ENCODE measurements at places on chromosomes 5 and 9.

DNA sequence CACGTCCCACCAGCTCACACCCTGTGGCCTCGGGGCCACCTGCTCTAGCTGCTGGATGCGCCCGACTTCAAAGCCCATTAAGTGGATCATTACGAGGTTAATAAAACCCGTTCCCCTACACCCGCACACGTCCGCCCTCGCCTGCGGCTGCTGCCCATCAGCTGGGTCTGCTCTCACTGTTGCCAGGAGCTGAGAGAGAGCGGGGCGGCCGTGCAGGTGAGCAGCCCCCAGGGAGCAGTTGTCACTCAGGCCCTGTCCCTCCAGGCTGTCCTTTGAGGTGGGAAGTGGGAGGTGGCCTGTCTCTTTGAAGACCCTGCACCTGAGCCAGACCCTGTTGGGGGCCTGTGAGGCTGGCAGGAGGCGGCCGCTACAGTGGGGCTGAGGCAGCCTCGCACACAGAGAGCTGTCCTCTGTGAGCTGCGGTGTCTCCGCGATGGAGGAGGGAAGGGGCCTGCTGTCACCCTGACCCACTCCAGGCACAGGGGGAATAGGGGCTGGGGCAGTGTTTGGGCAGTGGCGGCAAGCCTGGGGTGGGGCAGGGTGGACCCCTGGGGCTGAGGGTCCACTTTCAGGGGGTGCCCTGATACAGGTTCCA lies 12.8 kb upstream of the UNC5A start:
- no peak for DNase-seq

GRCh38 chr9:116417464-116417863 lies 263.9 kb downstream of the PAPPA start:
- DNase-seq: no peak

GRCh38 chr9:101201630-101202029 lies 173.1 kb downstream of the PLPPR1 start:
- DNase-seq: no peak

- no peak for DNase-seq
Observed at GRCh38 chr9:136745389-136746154, 2.8 kb downstream of the LCN6 start.

GRCh38 chr5:118257066-118257465 lies 731.3 kb downstream of the DTWD2 start:
- DNase-seq: no peak

DNA sequence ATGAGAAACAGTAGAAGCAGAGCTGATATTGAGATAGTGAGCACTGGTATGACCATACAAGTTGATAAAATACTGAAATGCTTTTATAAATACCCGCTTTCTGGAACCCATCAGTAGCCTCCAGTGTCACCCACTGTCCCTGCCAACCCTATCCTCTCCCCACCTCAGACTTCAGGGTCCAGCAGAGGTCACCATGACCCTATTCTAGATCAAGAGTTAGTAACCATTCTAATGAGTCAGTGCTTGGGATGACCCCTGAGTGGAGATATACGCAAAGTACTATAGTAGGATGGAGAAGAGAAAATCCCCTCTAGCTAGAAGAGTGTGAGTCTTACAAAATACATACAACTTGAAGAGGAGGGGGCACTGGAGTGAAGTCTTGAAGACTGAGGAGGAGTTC lies 297.9 kb upstream of the BRINP1 start:
- no peak for DNase-seq

DNA sequence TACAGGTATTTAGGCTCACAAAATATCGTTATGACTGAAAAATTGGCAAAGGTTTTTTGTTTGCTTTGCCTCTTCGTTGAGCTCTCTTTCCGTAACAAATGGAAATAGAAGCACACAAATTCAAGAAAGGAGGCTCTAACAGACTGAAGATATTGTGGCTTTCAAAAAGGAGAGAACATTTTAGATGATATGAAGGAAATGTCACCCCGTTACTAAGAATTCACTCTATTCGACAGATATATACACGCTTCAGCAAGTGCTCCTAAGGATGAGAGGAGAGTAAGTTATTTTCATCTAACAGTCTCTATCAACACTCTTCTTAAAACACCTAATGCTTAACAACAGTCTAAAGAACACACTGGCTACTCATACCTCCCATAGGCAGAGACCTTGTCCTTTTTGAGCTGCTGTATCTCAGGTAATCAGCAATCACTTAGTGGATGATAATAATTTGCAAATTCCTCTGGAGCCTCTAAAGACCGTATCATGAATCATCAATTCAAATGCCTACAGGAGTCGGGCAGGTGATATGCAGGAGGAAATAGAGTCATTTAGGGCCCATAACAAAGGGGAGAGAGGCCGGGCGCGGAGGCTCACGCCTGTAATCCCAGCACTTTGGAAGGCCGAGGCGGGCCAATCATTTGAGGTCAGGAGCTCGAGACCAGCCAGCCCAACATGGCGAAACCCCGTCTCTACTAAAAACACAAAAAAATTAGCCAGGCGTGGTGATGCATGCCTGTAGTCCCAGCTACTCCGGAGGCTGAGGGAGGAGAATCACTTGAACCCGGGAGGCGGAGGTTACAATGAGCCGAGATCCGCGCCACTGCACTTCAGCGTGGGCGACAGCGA lies 1.4 kb upstream of the HSDL2 start:
- no peak for DNase-seq

DNA sequence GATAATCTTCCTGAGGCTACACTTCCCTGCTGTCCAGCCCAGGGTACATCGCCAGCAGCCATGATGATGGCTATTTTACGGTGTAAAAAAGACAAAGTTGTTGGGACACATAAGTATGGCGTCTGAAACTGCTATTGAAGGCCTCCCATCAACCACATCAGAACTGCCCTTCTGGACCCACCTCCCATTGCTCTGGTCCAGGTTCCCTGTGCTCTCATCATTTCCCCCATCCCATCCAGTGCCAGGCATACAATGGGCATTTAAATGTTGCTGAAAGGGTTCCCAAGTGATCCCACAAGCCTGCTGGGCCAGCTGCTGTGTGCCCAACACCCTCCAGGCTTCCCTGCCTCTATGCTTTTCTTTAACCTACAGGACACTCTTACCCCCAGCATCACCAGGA lies 10.6 kb downstream of the IL9 start:
- no peak for DNase-seq

DNA sequence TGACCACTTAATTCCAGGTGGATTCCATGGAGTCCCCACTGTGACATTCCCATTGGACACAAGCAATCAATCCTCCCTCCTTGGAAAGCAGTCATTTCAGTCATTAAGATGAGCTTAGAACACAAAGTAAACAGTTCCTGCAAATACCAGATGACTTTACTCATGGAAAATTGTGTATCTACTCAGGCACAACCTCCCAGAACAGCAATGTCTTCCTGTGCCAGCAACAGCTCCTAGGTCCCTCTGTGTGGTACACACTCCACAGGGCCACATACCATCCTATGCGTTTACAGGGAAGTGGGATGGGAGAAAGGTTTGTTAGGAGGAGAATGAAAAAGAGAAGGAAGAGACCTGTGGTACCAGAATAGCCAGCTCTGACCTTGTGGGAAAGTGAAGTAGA lies 53.7 kb downstream of the MTMR12 start:
- no peak for DNase-seq

- DNase-seq: no peak
Observed at GRCh38 chr5:34041247-34041972, 1.6 kb downstream of the C1QTNF3 start.

- no peak for DNase-seq
Observed at GRCh38 chr5:55634866-55635265, 77.3 kb downstream of the SLC38A9 start.

DNA sequence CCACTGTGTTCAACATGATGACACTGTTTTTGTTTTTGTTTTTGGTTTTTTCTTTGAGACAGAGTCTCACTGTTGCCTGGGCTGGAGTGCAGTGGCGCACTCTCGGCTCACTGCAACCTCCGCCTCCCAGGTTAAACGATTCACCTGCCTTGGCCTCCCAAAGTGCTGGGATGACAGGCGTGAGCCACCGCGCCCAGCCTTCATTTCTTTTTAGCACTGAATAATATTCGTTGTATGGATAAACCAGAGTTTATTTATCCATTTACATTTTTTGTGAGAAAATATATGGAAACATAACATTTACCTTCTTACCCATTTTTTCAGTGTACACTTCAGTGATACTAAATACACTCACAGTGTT lies 4.2 kb downstream of the CARD19 start:
- DNase-seq: no peak

DNA sequence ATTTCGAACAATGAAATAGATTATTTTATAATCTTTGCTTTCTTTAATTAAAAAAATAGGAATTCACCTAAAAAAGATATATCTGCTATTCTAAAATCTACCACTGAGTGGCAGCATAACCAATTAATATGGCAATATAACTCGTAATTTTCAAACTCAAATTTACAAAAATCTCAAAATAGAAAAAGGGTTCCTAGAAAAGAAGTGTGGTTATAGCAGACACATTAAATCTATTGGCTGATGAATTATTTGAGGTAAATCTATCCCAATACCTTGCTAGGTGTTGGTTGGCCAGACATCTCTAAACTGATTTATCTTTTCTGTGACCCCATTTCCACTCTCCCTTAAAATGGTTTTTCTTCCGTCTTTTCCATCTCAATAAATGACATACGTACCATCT lies 30.2 kb upstream of the NRG2 start:
- DNase-seq: no peak

GRCh38 chr5:25006734-25007133 lies 362.0 kb upstream of the CDH10 start:
- DNase-seq: no peak

DNA sequence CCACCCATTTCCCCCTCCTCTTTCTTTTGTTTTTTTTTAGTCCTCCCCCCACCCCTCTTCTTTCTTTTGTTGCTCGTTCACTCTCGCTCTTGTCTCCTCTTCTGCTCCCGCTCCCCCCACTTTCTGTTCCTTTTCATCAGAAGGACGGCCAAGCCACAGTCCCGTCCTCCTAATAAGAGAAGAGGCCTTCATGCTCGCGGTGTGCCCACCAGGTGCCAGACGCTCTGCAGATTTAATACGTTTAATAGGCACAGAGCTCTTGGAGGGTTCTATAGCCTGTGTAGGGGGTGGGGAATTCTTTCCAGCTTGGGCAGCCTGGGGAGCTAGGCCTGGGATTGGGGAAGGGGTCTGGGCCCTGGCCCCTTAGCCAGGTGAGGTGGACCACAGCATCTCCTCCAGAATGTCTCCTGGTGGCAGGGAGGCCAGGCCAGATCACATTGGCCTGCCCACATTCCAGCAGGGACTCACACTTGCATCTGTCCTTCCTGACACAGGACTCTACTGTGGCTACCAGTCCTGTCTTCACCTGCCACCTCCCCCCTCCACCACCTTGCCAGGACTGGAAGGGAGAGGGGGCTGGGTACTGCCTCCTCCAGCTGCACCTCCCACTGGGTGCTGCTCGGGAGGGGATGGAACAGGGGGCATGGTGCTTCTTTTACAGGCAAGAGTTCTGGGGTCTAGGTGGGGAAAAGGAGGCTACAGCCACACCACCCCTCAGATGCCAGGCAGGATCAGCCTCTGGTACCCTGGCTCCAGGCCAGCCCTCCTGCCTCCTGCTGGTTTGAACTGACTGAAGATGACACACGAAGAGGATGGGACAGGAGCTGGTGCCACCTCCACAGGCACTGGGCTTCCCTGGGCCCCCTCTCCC lies 6.1 kb upstream of the BARX1 start:
- no peak for DNase-seq

- no peak for DNase-seq
Observed at GRCh38 chr5:6201631-6202030, 176.7 kb downstream of the MED10 start.

DNA sequence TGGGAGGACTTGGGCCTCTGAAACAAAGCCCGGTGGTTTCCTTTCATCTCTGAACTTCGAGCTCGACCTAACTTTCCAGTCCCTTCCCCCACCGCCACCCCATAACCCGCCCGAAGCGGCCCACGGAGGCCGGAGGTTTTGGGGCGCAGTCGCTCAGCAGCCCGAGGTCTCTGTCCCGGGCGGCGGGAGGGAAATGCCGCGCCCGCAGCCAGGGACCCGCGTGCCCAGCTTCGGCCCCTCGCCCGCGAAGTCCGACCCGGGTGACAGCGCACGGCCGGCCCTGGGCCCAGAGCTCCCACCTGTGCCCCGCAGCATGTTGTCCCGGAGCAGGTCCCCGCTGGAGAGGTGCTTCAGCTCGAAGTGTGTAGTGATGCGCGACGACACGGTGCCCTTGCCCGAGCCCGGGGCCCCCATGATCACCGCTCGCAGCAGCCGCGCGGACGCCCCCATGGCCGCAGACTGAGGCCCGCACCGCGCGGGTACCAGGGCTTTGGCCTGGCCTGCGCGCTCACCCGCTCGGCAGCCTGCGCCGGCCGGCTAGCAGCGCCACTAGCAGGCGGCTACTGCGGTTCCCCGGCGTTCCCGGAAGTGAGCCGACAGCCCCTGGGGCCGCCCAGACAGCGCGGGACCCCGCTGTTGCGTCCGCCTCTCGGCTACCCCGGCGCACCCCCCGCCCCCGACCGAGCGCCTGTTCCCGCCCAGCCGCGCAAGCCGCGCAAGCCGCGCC lies at the start of gene AK3:
AK3 (minus strand) TSS at position 565 of the 727 bp plus-strand sequence; CDS start at position 450, 115 bp downstream.
- DNase-seq: peak; percentile 85

DNA sequence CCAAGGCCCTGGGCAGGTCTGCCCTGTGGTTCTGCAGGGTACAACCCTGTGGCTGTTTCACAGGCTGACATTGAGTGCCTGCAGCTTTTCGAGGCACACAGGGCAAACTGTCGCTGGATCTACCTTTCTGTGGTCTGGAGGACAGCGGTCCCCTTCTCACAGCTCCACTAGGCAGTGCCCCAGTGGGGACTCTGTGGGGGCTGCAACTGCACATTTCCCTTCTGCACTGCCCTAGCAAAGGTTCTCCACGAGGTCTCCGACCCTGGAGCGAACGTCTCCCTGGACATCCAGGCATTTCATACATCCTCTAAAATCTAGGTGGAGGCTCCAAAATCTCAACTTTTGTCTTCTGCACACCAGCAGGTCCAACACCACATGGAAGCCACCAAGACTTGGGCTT lies 1645.2 kb upstream of the CDH6 start:
- no peak for DNase-seq

All from NK-92 treated with Interleukin-12 subunit alpha and Interleukin-12 subunit beta, amount 100 ng/mL, for 24 hours (cell line).